ENCODE measurements at places on chromosomes 5 and 9.
A peak's percentile ranks its signal among the peaks of the same experiment; 100 is the strongest.

GRCh38 chr9:19130436-19130835, 3.1 kb upstream of the PLIN2 start:
- no peak for DNase-seq

- peak; percentile 39 for DNase-seq
These were observed 89.9 kb upstream of the GNAQ start for GRCh38 chr9:78121488-78121887.

- no peak for DNase-seq
These were observed 61.8 kb downstream of the BRINP1 start for GRCh38 chr9:119307471-119307870.

DNA sequence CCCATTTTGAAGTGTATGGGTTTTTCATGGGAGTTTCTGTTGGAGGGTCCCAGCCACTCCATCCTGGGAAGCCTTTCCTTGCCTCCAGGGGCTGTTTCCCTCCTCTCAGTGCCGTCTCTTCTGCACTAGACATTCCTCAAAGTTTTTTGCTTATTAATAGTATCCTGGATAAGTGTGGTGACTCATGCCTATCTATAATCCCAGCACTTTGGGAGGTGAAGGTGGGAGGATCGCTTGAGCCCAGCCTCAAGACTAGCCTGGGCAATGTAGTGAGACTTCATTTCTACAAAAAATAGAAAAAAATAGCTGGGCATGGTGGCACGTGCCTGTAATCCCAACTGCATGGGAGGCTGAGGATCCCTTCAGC, 43.1 kb downstream of the RALGPS1 start:
- DNase-seq, result no peak

GRCh38 chr9:68941780-68942459, 72.0 kb downstream of the PRKACG start:
- no peak for DNase-seq

DNA sequence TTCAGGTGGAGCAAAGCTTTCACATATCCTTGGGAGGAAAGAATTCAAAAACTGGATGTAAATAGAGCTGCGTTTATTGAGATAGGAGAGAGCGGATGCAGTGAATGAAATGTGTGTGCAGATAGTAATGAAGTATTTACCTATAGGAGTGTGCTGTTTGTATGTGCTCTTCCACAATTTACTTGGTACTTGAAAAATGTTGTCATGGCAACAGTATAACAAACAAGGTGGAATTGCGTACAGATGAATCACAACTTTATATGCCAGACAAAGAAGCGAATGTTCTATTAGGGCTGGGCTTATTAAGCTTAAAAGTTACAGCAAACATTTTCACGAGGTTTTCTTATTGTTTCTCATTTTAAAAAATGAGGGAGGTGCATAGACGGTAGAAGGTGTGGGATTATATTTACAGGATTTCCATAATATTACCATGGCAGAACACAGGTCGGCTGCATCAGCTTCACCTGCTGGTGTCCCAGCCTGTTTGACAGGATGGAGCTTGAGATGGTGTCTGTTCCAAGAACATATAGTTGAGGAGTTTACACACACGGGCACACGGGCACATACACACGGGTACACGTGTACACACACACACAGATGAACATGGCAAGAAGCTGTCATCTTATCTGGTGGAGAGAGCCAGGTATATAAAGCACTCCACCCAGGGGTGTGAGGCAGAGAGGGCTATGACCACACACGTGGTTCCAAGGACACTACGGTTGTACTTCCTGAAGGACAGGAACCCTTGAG, 155.7 kb downstream of the RMI1 start:
- DNase-seq, result no peak

GRCh38 chr5:125424402-125425141, 678.1 kb upstream of the ZNF608 start:
- no peak for DNase-seq

DNA sequence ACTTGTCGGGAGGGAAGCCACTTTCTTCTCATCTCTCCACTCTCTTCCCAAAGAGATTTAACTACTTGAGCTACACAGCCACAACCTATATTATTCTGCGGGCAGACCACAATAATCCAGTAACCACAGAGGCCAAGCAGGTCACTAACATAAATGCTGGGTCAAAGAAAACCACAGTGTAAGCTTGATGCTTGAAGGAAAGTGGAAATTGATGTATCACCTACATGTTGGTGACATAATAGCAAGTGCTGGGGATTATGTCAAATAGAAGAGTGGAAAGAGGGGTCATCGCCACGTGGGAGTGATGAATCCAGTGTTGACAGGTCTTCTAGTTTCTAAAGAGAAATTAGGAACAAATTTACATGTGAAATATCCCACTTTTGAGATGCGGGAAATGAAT, 40.9 kb downstream of the RFK start:
- DNase-seq, result peak; percentile 12
